ENCODE measurements at places on chromosomes 12 and 14.

GRCh38 chr14:54350203-54350602 is 46.6 kb upstream of the CDKN3 start:
- DNase-seq, result no peak

DNA sequence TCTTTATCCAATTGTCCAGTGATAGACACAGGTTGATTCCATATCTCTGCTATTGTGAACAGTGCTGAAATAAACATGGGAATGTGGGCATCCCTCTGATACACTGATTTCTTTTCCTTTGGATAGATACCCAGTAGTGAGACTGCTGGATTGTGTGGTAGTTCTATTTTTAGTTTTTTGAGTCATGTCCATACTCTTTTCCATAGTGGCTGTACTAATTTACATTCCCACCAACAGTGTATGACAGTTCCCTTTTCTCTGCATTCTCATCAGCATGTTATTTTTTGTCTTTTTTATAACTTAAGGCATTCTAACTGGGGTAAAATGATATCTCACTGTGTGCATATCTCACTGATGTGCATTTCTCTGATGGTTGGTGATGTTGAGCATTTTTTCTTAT is 24.8 kb upstream of the VASH1 start:
- no peak for DNase-seq

- no peak for DNase-seq
Observed at GRCh38 chr12:80230068-80230467, 130.7 kb downstream of the OTOGL start.

GRCh38 chr12:132055535-132056096 is 88.5 kb downstream of the DDX51 start:
- no peak for DNase-seq

DNA sequence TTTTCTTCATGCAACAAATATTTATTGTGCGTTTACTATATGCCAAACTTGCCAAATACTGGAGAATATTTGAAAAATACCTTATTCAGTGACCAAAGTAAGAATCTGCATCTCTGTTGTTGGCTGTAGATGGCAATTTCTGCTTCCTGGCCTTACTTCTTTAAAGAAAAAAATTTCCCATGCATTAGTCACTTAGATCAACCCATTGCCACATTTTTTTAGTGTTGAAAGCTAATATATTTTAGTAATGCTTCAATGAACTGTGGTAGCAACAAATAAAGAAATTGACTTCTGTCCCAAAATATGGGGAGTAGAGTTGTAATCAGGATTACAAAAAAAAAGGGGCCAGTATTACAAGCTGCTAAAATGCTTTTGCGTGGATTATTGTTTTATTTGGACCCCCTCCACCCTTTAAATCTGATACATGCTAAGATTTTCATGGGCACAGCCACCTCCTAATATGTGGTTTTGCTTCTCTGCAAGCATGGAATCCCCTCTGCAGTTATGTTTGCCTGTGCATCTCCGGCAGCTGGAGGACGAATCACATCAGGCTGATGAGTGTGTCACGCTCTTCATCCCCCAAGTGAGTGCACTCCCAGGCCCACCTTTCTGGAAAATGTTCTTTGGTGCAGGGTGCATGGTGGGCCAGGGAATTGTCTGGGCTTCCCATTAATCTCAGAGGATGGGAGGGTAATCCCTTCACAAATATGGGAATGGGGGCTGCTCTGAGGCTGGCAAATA is 38.1 kb upstream of the PTCSC3 start:
- DNase-seq, result no peak

GRCh38 chr14:92945544-92945943 is 22.6 kb downstream of the CHGA start:
- no peak for DNase-seq

- no peak for DNase-seq
Observed at GRCh38 chr12:125399489-125399888, 334.3 kb downstream of the AACS start.
